Pancreas (tissue), 10 donors: ENCODE measurements at places on chromosomes 7 and 10. TPM values are rescaled to one million over a fixed set of nuclear protein-coding genes. Genes with fewer than 3 reads are reported as not detected.
A peak's percentile ranks its signal among the peaks of the same experiment; 100 is the strongest.

The GGCT gene
- total RNA-seq = 18.9 TPM

The FLNC gene
- total RNA-seq = 0.57 TPM

The OGDHL gene
- total RNA-seq = 1.7 TPM

The ZFAND2A gene
- total RNA-seq = 8.4 TPM

The CALHM3 gene
- total RNA-seq = 0.58 TPM

The EIF5AL1 gene
- 0.40 TPM for total RNA-seq

- no peak overlapping the region for H3K27ac ChIP-seq
- no peaks in the 10 kb centered on the region for H3K36me3 ChIP-seq
- DNase-seq = no peak
- no peak overlapping the region for H3K4me3 ChIP-seq
Observed at GRCh38 chr7:94679358-94679757, 23.4 kb upstream of the SGCE start.

DNA sequence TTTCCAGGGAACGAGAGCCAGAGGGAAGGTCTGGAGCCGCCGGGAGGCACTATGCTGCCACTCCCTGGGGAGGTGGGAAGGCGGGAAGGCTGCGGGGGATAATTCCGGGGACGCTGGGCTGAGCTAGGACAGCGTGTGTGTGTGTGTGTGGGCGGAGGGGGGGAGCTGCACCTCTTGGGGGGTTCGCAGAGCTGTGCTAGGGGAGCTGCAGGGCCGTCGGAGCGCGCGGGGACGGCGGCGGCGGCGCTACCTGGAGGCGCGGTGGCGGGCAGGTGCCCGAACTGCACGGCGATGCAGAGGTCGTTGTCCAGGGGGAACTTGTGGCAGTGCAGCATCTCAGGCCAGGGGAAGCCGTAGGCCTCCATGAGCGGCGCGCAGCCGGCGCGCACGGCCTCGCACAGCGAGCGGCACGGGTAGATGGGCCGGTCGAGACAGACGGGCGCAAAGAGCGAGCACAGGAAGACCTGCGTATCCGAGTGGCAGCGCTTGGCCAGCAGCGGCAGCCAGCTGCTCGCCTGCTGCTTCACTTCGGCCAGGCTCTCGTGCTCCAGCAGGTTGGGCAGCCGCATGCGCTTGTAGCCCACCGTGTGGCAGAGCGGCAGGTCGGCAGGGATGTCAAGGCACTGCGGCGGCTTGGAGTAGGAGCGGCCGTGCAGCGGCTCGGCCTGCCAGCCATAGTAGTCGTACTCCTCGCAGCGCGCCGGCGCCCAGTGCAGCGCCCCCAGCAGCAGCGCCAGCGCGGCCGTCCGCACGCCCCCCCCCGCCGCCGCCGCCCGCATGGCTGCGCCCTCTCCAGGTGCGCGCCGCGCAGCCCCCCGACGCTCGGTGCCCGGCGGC, 526 bp downstream of the SFRP5 start:
- no peaks in the 10 kb centered on the region for H3K36me3 ChIP-seq
- peak overlapping the region; percentile 42 for H3K27ac ChIP-seq
- H3K4me3 ChIP-seq = peak overlapping the region; percentile 34
- peak; percentile 69 for DNase-seq
- no peaks in the 10 kb centered on the region for H3K27me3 ChIP-seq

GRCh38 chr10:93576888-93577287, 10.4 kb downstream of the FFAR4 start:
- no peak overlapping the region for H3K4me3 ChIP-seq
- no peaks in the 10 kb centered on the region for H3K4me1 ChIP-seq
- H3K27ac ChIP-seq = no peak overlapping the region
- H3K27me3 ChIP-seq = no peaks in the 10 kb centered on the region
- H3K36me3 ChIP-seq = no peaks in the 10 kb centered on the region
- no peak for DNase-seq

DNA sequence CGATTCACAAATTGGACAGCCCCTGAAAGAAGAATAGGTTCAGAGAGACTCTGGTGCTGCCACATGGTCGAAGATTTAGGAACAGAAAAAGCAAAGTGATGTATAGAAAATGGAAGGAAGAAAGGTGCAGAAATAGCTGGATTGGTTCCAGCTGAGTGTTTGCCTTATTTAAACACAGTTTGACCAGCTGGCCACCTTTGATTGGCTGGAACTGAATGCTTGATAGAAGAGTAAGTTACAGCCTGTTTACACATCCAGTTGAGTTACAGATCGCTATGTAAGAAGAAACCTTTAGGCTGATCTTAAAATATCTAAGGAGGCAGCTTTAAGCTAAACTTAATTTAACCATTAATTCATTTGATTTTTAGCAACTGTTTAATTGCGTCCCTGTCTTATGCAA, 40.3 kb upstream of the KAT6B start:
- no peaks in the 10 kb centered on the region for H3K4me1 ChIP-seq
- no peak for DNase-seq
- H3K27ac ChIP-seq = no peak overlapping the region
- H3K4me3 ChIP-seq = no peak overlapping the region
- H3K27me3 ChIP-seq = no peaks in the 10 kb centered on the region

- peaks cover 10% of the 10 kb centered on the region for H3K4me1 ChIP-seq
- no peaks in the 10 kb centered on the region for H3K36me3 ChIP-seq
- DNase-seq = peak; percentile 53
- H3K4me3 ChIP-seq = peak overlapping the region; percentile 40
- H3K27me3 ChIP-seq = no peaks in the 10 kb centered on the region
Observed at GRCh38 chr10:92242910-92243671, 47.8 kb downstream of the CPEB3 start.

- H3K27ac ChIP-seq = no peak overlapping the region
- no peak for DNase-seq
- no peaks in the 10 kb centered on the region for H3K36me3 ChIP-seq
- H3K4me3 ChIP-seq = no peak overlapping the region
- H3K27me3 ChIP-seq = no peaks in the 10 kb centered on the region
Observed at GRCh38 chr7:51114501-51114900, 202.1 kb downstream of the COBL start.

- no peaks in the 10 kb centered on the region for H3K36me3 ChIP-seq
- peak within 1 kb of the TSS; percentile 60 for H3K27ac ChIP-seq
- DNase-seq = peak; percentile 77
- H3K27me3 ChIP-seq = no peaks in the 10 kb centered on the region
Observed at GRCh38 chr7:114922026-114922651, at the start of gene MDFIC. Gene MDFIC (plus strand): TSS chr7:114922094. CDS start chr7:114923034, 940 bp downstream.

GRCh38 chr10:69632516-69633199, 2.6 kb downstream of the FAM241B start:
- DNase-seq = no peak
- H3K36me3 ChIP-seq = no peaks in the 10 kb centered on the region
- no peaks in the 10 kb centered on the region for H3K4me1 ChIP-seq
- H3K4me3 ChIP-seq = no peak overlapping the region
- H3K27ac ChIP-seq = no peak overlapping the region
- H3K27me3 ChIP-seq = no peaks in the 10 kb centered on the region

- H3K4me3 ChIP-seq = no peak overlapping the region
- DNase-seq = peak; percentile 67
- H3K36me3 ChIP-seq = no peaks in the 10 kb centered on the region
Observed at GRCh38 chr7:106057962-106058927, 53.9 kb downstream of the SYPL1 start.
